ENCODE measurements at places on chromosomes 3 and 15.

GRCh38 chr15:81265256-81265943 lies 58.5 kb downstream of the STARD5 start:
- DNase-seq, result no peak

DNA sequence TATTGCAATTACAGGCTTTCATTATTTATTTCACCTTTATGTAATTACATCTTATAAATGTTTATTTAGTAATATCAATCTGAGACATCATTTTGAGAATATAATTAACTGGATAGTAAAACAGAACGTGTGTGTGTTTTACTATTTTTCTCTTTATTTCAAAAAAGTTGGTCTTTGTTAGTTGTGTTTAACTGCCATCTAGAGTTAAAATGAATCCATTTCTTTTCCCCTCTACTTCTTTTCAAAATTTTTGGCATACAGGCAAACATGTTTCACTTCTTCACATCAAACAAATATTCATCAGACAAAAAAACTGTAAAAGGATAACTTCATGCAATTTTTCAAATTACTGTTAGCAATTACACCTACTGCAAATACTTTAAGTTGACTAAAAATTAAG lies 61.1 kb downstream of the FEZF2 start:
- no peak for DNase-seq

GRCh38 chr15:71133747-71134472 lies 18.6 kb downstream of the THSD4 start:
- no peak for DNase-seq

DNA sequence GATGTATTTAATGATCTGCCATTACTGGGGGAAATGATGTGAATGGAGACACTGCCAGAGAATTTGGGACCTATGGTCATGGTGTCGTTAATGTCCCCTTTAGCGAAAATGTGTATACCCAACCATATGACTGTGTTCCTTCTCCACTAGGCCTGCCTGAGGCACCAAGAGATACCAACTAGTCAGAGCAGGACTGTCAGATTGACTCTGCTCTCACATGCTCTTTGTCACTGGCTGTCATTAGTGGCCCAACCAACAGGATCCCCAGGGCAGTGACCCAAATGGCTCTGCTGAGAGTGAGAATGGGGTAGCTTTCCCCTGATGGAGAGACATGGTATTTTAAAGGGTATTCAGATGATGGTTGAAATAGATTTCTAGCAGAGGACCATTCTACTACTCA lies 2.8 kb downstream of the TAGLN3 start:
- no peak for DNase-seq

DNA sequence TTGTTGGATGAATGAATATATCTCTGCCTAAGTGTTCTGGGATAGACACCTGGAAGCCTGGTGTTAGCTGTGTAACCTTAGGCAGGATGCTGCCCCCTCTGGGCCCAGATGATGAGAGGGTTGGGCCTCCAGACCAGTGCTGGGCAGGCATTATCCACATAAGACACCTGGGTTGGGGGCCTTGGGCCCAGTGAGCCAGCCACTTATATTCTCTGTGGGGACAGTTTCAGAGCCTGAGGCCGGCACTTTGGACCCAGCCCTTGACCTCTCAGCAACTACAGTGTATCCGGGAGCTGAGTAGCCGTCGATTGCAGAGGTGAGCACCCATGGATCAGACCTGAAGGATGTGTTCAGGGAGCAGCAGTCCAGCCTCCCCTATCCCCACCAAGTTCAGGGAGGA lies 2.2 kb downstream of the HEMK1 start:
- DNase-seq, result no peak

DNA sequence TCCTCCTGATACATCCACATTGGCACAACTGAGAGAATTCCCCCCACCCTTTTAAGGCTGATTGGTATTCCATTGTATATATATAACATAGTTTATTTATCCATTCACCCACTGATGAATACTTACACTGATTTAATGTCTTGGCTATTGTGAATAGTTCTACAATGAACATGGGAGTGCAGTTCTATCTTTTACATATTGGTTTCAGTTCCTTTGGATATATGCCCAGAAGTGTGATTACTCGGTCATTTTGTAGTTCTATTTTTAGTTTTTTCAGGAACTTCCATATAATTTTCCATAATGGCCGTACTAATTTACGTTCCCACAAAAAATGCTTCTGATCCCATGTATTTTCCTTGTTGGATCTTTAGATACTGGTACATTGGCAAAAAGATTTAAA lies 135.3 kb downstream of the FMN1 start:
- DNase-seq, result no peak

DNA sequence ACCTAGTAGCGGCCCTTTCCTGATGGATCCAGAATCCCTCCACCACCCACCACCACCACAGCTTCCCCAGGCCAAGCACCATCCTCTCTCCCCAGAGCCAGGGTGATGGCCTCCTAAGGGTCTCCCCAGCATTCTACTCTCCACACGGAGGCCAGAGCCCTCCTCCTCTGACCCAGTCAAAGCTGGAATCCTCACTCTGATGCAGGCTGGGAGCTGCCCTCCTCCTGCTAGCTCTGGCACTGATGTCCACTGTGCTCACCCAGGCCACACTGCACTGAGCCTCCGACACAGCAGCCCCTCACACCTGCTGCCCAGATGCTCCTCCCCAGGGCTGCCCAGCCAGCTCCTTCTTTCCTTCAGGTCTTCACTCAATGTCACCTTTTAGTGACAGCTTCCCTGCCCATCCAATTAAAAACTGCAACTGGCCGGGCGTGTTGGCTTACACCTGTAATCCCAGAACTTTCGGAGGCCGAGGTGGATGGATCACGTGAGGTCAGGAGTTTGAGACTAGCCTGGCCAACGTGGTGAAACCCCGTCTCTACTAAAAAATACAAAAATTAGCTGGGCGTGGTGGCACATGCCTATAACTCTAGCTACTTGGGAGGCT lies 21.0 kb downstream of the XXYLT1 start:
- no peak for DNase-seq

DNA sequence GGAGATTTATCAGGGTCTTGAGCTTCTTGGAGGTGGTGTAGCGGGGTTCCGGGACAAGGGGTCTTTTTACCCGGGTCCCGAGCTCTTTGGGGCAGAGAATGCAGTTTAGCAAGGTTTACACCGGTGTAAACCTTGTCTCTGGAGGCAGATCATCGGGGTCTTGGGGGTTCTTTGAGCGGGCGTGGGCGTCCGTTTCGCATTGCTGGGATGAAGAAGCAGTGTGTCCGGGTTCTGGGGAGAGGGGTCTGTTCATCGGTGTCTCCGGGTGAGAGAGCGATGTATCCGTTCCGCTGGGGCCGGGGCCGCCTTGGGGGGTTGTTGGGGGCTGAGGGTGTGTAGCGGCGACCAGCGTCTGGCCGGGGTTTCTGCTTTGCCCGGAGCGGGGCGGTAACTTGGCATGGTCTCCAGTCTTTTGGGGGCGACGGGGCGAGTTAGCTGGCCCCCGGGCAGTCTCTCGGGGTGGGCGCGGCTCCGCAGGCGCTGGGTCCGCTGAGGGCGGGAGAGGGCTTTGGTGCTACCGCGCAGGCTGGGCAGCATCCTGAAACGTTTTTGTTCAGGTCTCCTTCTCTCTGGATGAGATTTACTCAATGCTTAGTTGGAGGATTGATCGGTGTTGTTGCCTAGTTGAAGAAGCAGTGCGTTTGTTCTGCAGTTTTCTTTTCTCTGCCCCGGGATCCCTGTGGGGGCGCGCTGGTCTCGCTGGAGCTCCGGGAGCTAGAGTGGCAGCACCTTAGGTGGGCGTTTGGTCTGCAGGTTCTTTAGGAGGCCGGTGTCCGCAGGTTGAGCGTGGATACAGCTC lies 843 bp downstream of the GLCE start:
- peak; percentile 40 for DNase-seq

DNA sequence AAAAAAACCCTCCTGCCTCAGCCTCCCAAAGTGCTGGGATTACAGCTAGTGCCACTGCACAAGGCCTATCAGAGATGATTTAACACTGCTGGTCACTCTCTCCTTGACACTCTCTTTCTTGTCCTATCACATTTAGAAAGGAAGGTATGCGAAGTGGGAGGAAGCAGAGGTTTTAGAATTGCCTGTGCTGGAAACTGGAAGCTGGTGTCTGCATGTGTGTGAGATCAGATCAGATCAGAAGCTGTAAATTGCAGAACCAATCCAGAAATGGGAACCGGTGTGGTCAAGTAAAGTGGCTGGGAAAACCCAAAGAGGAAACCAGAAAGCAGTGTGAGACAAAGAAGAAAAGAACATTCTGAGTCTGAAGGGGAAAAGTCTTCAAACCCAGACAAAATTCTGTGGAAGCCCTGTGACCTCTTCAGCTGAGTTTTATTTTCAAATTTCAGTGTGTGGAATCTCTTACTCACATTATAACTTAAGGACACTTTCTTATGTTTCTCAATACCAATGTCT lies 2.8 kb downstream of the EFHB start:
- no peak for DNase-seq

DNA sequence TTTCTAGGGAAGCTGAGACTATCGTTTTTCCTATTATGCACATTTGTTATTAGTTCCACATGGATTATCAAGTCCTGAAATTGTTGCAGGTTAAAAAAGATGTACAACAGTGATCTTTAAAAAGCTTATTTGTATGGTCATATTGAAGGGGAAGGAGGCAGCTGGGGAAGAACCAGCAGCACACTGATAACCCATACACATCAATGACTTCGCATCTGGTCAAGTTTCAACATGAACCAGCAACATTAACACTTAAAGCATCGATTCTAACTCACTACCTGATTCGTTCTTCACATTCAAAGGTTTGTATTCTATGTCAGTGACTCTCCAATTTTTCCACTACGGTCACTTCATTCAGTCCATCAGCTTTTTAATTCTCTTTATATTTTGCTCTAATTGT lies 56.4 kb downstream of the NCEH1 start:
- DNase-seq, result no peak

GRCh38 chr3:71131375-71132314 lies 451.9 kb downstream of the FOXP1 start:
- no peak for DNase-seq

DNA sequence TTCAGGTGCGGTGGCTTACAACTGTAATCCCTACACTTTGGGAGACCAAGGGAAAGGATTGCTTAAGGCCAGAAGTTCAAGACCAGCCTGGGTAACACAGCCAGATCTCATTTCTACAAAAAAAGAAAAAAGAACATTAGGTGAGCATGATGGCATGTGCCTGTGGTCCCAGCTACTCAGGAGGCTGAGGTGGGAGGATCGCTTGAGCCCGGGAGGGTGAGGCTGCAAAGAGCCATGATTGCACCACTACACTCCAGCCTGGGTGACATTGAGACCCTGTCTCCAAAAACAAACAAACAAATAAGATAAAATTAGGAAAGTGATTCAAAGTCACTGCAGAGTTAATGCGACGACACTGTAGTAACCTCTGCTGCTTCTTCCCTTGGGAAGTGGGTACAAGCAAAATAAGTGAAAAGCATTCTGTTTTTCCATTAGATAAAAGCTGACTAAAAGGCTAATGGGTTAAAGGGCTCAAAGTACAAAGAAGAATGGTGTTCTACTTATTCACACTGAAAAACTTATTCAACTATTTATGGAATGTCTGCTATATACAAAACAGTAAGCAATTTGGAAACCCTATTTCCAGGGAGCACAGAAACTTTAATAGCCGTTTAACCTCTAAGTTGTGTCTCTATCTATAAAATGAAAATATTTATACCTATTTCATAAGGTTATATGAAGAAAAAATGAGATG lies 8.0 kb upstream of the RPS27L start:
- DNase-seq, result no peak

DNA sequence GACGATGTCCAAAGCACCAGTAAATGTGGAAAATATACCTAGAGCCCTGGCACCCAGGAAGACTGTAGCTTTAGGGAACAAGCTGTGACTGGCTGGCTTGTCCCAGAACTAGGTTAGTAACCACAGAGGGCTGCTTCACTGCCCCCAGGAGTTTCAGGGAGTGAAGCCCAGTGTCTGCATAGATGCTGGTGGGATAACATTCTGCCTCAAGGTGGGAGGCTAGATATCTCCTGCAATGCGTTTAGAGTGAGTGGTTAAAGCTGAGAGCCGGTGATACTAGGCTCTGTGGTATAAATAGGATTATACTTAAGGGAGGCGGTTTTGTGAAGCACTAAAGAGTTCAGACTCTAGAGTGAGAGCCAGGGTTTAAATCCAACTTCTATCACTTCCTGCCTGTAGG lies 11.7 kb upstream of the CP start:
- no peak for DNase-seq

DNA sequence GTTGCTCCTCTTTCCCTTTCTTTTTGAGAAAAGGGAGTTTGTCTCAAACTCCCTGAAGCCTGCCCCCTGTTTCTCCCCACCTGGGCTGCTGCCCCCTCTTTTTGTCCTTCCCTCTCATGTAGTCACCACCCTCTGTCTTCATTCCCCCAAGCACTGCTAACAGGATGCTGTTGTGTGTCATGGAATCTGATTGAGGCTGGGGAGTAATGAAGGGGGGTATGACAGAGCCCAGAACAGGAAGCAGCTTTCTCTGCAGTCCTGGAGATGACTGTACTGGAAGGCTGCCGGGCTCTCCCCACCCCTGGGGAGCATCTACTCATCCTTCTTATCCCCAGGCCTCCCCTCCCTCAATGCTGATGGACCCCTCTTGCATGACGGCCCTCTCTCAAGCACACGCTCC lies 181.6 kb downstream of the ABHD5 start:
- DNase-seq, result no peak

- DNase-seq, result no peak
These were observed 80.0 kb downstream of the THSD4 start for GRCh38 chr15:71195242-71195641.

- DNase-seq, result no peak
These were observed 62.0 kb downstream of the PLD1 start for GRCh38 chr3:171748064-171748924.

GRCh38 chr3:51637941-51638471 lies 33.0 kb upstream of the TEX264 start:
- no peak for DNase-seq

DNA sequence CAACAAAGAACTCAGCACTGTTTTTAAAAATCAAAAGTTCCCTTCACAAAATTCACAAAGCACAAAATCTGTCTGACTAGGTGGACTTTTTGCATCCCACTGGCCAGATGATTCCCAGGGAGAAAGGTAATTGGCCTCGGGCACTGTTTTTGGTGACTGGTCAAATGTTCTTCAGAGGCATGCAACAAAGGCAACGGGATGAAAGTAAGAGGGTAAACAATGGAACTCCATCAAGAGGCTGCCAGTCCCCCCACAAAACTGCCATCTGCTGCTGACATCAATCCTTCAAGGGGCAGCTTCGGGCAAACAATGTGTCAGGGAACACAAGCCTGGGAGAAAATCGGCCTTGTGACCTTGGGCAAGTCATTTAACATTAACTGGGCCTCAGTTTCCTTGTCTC lies 3.3 kb downstream of the SRGAP3 start:
- no peak for DNase-seq

DNA sequence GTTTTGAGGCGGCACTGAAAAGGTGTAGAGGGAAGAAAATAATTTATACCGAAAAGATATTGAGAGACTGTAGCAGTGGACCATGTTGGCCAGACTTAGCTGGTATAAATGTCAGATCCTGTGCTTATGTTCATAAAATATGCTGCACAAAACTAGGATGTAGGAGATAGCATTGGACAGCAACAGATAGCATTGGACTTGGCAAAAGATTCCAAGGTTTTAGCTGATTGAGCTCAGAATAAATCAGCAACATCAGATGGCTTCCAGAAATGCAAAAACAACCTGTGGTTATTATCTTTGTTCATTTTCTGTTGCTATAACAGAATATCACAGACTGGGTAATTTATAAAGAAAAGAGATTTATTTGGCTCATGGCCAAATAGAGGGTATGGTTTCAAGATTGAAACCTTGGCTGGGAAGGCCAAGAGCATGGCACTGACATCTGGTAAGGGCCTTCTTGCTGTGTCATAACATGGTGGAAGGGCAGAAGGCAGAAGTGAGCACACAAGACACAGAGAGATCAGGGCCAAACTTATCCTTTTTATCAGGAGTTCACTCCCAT lies 34.7 kb downstream of the SLC28A1 start:
- no peak for DNase-seq

Measured in activated T-cell treated with anti-CD3 and anti-CD28 coated beads, Interleukin-2, amount 50 U/mL, for 1 hour (primary cell).